Hematopoietic multipotent progenitor cell treated with erythropoietin and hydrocortisone succinate and interleukin-3 and kit ligand, for 4 days (in vitro differentiated cells): ENCODE measurements at places on chromosomes 4 and X.

GRCh38 chr4:162461952-162462351, 298.2 kb upstream of the FSTL5 start:
- peak; percentile 30 for DNase-seq

DNA sequence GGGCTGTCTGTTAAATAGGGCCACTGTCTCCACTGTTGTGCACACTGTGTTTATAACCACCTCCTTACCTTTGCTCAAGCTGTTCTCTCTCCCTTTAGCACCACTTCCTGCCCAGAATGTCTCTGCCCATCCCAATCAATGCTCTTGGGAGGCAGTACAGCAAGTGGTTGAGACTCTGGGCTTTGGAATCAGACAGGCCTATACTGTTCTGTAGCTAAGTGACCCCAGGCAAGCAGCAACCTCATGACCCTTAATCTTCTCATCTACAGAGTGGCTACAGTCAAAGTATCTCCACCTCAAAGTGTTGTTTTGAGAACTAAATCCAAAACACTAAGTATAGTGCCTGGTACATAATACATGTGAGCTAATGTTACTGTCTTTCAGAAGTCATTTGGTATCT, 3.8 kb upstream of the TXK start:
- DNase-seq = no peak

- DNase-seq = no peak
Measured at GRCh38 chrX:71814123-71814912, 51.2 kb downstream of the CXorf49B start.

DNA sequence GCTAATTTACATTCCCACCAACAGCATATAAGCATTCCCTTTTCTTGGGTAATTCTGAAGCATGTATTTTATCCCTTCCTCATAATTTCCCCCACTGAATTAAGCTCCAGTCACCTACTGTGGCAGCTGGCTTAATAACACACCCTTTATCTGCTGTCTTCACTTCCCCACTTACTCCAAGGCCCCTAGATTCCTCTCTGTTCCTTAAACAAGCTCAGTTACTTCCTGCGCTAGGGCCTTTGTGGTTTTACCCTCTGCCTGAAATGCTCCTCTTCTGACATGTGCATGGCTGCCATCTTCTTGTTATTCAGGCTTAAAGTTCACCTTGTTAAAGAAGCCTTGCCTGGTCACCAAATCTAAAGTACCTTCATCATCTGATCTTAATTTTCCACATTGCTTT, 47.2 kb upstream of the RPS6KA3 start:
- peak; percentile 70 for DNase-seq

GRCh38 chr4:39715788-39716187, 17.9 kb downstream of the UBE2K start:
- no peak for DNase-seq

GRCh38 chrX:38363046-38363445, 10.6 kb downstream of the OTC start:
- DNase-seq = no peak
